ENCODE measurements at places on chromosomes 5 and 9.
A peak's percentile ranks its signal among the peaks of the same experiment; 100 is the strongest.

GRCh38 chr9:130927995-130928900, 10.8 kb downstream of the FIBCD1 start:
- DNase-seq = no peak

GRCh38 chr9:99079542-99079941, 25.4 kb upstream of the TGFBR1 start:
- DNase-seq = no peak

DNA sequence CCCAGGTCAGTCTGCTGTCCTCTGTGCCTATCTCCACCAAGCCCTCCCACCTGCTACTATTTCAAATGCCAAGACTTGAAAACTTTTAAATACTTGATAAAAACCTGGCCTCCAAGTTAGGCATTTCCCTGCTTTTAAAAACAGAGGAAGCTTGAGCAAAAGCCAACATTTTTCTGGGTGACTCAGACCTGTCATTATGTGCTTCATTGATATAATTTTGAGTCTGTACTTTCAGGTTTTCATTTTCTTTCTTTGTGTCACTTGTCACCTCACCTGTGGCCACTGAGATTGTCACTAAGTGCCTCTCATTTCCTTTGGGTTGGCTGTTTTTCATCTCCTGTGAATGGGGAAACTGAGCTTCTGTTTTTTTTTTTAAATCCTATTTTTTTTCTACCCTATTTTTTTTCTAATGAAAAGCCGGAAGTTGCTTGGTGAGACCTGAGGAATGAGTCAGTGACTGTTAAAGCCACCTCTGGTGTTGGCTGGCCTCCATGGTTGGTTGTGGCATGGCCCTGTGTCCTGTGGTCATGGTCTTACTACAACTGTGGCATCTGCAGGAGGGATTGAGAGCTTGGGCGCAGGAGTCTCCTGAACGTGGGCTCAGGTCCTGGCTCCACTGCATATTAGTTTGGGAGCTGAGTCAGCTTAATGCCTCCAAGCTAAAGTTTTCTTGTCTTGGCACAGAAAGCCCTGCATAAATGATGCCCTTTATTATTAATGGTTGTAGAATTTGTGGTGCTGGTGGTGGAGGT, 56.7 kb downstream of the ARHGAP26 start:
- no peak for DNase-seq

GRCh38 chr9:6562871-6563430, 82.6 kb downstream of the GLDC start:
- no peak for DNase-seq

DNA sequence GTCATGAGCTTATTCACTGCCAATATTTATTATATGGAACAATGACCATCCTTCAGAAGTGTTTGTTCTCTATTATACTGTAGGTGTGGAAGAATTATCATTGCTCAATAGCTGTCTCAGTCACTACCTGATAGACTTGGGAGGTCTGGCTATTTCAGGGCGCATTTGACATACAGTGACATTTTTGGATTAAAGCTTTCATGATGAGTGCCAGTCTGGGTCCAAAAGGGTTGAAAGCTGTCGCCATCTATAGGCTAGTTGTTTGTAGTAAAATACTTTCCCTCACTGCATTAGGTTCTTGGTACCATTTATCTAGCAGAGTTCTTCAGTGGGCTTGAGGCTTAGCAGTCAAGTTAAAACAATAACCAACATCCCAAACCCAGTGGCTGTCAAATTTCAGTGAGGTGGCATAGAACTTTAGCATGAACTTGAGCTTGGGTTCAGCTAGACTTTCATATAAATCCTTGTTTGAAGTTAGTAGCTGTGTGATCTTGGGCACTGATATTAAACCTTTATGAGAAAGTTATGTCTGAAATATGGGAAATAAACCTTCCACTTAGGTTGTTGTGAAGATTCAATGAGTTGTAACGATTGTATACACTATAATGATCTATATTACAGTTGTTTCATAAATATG, 110.5 kb upstream of the CDKN2B start:
- DNase-seq = no peak

GRCh38 chr5:140244525-140245025, 58.3 kb downstream of the PFDN1 start:
- DNase-seq = peak; percentile 57

GRCh38 chr5:147586832-147587231, 77.0 kb upstream of the DPYSL3 start:
- DNase-seq = no peak

- DNase-seq = no peak
These were observed 133.9 kb downstream of the ADCY2 start for GRCh38 chr5:7529880-7530279.

DNA sequence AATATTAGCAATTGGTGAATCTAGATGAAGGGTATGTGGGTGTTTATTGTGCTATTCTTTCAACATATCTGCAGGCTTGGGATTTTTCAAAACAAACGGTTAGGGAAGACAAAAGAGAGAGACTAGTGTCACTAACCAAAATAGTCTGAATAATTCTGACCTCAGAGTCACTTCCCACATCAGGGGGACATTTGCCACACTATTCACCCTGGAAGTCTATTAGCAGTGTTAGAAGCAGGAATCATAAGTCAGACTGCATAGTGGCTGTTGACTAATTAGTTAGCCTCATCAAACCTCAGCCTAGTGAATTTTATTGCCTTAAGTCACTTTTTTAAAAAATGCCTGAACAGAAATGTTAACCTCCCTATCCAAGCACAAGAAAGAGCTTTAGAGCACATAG, 169.2 kb upstream of the RGMB start:
- no peak for DNase-seq

- no peak for DNase-seq
These were observed at the start of gene CDH6 for GRCh38 chr5:31193591-31194467. Gene CDH6, plus strand, starts transcription at chr5:31193686. Its CDS starts 73,788 bp downstream, at chr5:31267474.

DNA sequence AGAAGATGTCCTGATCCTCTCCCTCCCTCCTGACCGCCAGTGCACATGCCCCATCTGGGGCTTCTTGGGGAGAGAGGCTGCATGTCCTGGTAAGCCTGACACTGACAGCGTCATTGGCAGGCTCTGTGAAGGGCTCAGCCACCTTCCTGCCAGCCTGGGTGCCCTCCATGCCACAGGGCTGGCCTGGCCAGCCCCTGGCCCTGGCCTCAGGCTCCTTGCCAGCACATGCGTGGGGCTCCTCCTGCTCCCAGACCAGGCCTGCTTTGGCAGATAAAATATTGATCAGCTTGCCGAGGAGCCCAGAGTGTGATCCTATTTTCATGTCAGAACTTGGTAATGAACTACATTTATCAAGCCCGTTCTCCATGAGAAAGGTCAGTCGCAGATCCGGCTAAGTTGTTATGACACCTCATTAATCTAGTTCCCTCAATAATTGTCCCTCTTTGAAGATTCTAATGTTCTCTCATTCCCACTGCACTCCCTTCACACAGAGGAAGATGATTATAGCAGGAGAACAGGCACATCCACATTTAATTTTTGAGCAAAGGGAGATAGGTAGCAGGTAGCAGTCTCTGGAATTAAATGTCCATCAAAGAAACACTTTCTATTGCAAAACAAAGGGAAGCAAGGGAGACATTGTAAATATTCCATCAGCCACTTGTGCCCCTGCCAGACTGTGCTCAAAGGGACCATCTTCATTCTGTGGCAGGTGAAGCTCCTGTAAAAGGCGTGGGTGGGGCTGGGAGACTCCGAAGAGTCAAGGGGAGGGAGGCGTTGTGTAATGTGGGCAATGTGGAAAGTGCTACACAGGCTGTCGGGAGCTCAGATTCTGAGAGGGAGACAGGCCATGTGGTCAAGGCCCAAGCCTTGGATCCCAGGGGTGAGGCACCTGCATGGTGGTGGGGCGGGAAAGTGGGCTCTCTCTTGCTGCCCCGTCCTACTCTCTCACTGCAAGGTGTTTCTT, 272.0 kb downstream of the HSPA4 start:
- DNase-seq = no peak

GRCh38 chr5:153784277-153784676, 254.4 kb downstream of the FAM114A2 start:
- no peak for DNase-seq

DNA sequence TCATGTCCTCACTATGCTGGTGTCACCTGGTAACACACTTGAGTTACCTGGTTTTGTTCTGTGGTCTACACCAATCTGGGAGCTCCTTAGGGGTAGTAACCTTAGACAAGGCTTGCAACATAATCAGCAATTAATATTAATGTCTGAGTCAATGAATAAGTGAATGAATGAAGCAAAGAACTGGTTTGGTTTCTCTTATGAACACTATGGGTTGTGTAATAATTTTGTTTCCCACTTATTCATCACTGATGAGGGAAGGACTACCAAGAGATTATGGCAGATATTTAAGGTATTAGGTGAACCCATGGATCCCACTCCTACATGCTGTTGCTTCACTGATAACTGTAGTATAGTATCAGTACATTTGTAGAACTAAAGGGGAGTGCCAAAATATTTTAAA, 116.0 kb downstream of the SLC12A2 start:
- DNase-seq = no peak

DNA sequence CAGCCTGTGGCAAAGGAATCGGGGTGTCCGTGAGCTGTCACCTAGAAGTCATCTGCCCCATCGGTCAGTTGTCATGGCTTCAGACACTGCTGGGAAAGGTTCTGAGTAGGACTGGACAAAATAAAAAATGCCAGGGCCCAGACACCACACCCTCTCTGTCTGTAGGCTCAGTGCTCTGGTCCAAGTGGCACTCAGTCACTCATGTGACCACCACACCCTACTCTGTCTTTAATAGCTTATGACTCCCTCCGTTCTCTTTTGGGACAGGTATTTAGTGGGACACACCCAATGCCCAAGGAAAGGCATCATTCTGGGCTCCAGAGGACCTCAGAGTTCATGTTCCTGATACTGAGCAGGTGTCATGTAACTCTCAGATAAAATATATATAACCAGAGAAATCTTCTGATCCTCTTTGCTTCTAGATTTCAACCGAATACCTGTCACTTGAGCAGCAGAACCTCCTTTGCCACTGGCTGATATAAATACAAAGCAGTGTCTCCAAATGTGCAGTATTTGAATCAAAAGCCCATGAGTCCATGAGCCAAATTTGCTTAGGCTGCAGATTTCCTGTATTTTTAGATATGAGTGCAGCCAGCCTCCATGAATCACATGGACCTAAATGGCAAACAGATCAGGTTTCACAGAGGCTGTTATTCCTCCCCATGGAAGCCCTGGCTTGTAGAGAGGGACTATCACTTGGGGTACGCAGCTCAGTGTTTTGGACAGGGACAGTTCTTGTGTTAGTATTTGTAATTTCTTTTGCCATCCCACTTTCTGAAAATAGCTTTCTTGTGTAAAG, 272.0 kb downstream of the ARHGAP26 start:
- DNase-seq = no peak

DNA sequence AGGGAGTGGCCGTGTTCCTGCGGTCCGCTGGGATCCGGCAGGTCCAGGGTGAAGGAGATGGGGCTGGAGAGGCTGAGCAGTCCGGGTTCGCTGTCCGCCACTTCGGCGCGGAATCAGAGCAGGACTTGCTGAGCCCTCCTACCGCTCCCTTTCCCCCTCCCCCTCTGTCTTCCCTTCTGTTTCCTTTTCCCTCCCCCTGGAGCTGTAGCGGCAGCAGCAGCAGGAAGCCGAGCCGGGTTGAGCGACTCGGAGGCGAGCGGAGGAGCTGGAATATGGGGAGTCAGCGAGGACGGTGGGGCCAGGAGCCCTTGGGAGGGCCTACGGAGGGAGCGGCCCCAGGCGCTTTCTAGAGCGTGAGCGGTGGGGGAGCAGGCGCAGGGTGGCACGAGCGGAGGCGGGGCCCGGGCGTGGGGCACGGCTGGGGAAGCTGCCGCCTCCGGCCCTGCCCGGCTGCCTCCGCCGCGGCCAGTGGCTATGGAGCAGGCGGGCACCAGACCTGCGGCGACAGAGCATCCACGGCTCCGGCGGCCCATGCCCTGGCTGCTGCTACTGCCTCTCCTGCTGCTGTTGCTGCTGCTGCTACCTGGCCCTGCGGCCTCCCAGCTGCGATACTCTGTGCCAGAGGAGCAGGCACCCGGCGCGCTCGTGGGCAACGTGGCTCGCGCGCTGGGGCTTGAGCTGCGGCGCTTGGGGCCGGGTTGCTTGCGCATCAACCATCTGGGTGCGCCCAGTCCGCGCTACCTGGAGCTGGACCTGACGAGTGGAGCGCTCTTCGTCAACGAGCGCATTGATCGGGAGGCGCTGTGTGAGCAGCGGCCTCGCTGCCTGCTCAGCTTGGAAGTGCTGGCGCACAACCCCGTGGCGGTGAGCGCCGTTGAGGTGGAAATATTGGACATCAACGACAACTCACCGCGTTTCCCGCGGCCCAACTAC, at the start of gene PCDHAC2:
Gene PCDHAC2, plus strand, starts transcription at position 184 of the 933 bp plus-strand sequence. Its CDS starts 291 bp downstream, at position 475.
- DNase-seq = no peak

- DNase-seq = no peak
These were observed 8.1 kb downstream of the CATSPER3 start for GRCh38 chr5:134975843-134976242.

- no peak for DNase-seq
These were observed 172.9 kb upstream of the PTCH1 start for GRCh38 chr9:95689669-95690068.

DNA sequence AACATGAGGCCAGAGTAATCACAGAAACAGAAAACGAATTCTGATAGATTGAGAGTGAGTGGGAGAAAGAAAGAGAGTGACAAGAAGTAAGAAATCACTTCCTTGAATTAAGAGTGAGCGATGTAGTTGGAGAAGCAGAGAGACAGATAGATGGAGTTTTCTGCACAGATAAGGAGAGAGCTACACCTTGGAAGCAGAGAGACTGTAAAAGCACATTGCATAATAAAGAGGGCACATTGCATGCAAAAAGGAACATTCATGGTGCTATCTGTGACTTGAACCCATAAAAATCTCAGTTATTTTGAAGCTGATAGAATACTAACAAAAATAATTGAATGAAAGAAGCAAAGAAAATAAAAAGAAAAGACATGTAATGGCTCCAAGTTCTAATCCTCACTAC, 943.8 kb downstream of the NR2F1-AS1 start:
- no peak for DNase-seq

GRCh38 chr5:1325870-1326531, 18.9 kb downstream of the CLPTM1L start:
- no peak for DNase-seq

DNA sequence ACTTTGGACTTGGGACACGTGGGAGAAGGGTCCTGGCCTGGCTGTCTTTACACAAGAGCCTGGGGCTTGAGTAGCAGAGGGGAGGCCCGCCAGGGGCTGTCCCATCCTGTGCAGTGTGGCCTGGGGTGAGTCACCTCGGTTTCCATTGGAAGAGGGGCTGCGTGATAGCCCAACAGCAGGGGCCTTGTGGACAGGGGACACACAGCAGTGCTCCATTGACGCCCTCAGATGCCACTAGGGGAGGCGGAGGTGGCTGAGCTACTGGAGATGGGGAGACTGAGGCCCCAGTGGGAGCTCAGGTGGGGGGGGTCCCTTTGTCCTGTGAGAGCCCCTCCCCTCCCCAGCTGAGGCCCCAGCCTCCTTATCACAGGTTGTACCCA, 50.0 kb upstream of the RNU6ATAC start:
- no peak for DNase-seq

DNA sequence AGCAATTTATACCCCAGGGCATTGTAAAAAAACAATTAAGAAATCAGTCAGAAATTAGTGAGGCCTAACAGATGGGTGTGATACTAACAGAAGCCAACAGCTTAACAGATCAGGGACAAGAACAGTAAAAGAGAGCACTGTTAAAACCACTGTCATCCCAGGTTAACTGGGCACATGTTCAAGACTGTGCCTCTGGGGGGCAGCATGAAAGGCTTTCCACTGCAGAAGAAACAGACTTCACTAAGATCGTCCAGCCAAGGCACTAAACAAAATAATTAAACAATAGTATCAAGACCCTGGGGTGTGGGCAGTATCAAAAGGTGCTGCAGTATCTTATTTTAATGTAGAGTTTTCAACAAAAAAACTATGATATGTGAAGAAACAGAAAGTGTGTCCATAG, 43.5 kb downstream of the FBN2 start:
- no peak for DNase-seq

All from stimulated activated CD4-positive, alpha-beta T cell treated with anti-CD3 and anti-CD28 coated beads, TNF-alpha, amount 100 ng/mL, for 24 hours (primary cell).